ENCODE measurements at places on chromosomes 5 and 9. TPM values are rescaled to one million over a fixed set of nuclear protein-coding genes. Genes with fewer than 3 reads are reported as not detected.

The SLC4A9 gene
- total RNA-seq: not detected

The SLC6A7 gene
- 0.88 TPM for total RNA-seq

The ANKRD55 gene
- 0.28 TPM for total RNA-seq

The ENTPD8 gene
- total RNA-seq: 7.1 TPM

The SHISAL2B gene
- not detected for total RNA-seq

The OSMR gene
- total RNA-seq: 17.6 TPM

The RGS3 gene
- total RNA-seq: 48.0 TPM

The CCT5 gene
- 288 TPM for total RNA-seq

The GMCL2 gene
- total RNA-seq: not detected

The PCDHB13 gene
- total RNA-seq: 1.9 TPM

The SYK gene
- total RNA-seq: 4.9 TPM

The IL6ST gene
- total RNA-seq: 503 TPM

The DNAJB5 gene
- total RNA-seq: 7.6 TPM

The SUSD3 gene
- total RNA-seq: 11.4 TPM

The TTC16 gene
- not detected for total RNA-seq

The GLDC gene
- total RNA-seq: 18.4 TPM

The HMGCS1 gene
- total RNA-seq: 321 TPM

The ARID3C gene
- total RNA-seq: 0.27 TPM

The KLF9 gene
- 31.9 TPM for total RNA-seq

The PAM gene
- 158 TPM for total RNA-seq

The AGXT2 gene
- 8.0 TPM for total RNA-seq

The GCNT4 gene
- 7.9 TPM for total RNA-seq

The TAF1L gene
- total RNA-seq: not detected

The IFNB1 gene
- not detected for total RNA-seq

The CCNI2 gene
- total RNA-seq: 1.4 TPM
